ENCODE measurements at places on chromosomes 2 and 18.

DNA sequence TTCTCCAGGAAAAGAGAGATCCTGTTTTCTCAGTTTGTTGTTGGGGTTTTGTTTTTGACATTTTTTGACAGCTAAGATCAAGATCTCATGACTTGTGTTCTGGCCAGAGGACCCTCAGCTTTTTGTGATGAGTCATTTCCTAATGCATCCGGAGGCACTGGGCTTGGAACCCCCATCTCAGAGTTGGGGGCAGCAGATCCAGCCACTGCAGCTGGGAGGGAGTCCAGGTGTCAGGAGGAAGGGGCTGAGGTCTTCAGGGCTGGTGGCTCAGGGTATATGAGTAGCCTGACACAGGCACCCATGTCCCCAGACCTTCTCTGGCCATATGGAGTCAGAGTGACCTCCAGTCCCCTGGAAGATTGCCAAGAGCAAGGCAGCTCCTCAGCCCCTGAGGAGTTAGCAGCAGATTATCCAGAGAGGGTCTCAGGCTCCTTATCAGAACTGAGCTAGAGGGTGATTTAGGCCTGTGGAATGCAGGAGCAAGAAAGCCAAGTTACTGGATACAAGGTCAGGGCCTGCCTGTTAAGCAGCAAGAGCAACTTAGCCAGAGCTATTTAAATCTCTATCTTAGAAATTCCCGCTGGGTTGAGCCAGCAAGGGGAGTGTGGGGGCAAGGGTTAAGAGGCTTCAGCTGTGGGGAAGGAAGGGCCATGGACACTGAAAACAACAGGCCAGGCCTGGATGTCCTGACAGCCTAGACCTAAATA is 62.4 kb downstream of the TANC1 start:
- no peaks in the 10 kb centered on the region for H3K27me3 ChIP-seq
- no peaks in the 10 kb centered on the region for H3K36me3 ChIP-seq
- DNase-seq, result peak; percentile 43
- H3K4me3 ChIP-seq, result no peak overlapping the region

DNA sequence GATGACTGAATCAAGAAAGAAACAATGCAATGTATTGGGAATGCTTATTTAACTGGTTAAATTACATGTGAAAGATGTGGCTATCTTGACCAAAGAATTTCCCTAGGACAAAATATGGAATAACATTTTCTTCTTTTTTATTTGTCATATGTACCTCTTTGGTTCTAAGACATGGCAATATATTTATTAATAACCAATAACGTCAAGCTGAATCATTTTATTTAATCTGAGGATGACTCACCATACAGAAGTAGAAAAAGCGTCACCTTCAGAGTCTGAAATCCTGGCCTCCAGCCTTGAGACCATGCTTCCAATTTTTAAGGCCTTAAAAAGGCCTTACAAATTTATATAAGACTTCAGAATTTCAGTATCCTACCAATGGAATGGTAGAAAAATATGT is 1464.9 kb downstream of the SUCLG1 start:
- no peak for DNase-seq
- no peak overlapping the region for H3K4me3 ChIP-seq
- no peaks in the 10 kb centered on the region for H3K27me3 ChIP-seq
- H3K36me3 ChIP-seq, result no peaks in the 10 kb centered on the region
- no peak overlapping the region for H3K27ac ChIP-seq

- no peaks in the 10 kb centered on the region for H3K27me3 ChIP-seq
- no peaks in the 10 kb centered on the region for H3K36me3 ChIP-seq
- no peak for DNase-seq
- no peak overlapping the region for H3K27ac ChIP-seq
- no peak overlapping the region for H3K4me3 ChIP-seq
- peaks cover 4% of the 10 kb centered on the region for H3K4me1 ChIP-seq
Observed at GRCh38 chr2:164984428-164984827, 29.1 kb upstream of the SLC38A11 start.

DNA sequence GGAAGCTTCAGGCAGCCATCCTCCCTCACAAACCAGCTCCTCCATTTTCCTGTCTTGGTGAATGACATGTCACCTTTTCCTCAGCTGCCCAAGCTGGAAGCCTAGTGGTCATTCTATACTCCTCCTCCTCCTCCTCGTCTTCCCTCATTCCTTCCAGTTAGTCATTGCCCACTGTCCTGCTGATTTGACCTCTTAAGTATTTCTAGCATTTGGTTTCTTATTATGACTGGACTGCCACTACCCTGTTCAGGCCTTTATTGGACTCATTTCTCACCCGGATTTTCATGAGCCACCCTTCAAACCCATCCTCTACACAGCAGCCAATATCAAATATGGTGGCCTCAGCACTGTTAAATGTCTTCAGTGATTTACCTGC is 21.9 kb upstream of the MGAT5 start:
- peak overlapping the region; percentile 67 for H3K27ac ChIP-seq
- H3K36me3 ChIP-seq, result no peaks in the 10 kb centered on the region
- DNase-seq, result no peak

DNA sequence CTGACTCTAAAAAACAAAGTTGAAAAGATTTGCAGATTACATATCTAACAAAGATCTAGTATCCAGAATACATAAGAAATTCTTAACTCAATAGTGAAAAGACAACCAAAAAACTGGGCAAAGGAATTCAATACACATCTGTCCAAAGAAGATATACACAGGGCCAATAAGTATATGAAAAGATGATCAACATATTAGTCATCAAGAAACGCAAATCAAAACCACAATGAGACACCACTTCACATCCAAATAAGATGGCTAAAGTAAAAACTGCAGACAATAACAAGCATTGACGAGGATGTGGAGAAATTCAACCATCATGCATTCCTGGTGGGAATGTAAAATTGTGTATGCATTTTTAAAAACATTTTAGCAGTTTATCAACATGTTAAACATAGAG is 256.0 kb downstream of the EIPR1 start:
- DNase-seq, result no peak
- H3K27me3 ChIP-seq, result no peaks in the 10 kb centered on the region
- H3K27ac ChIP-seq, result peak overlapping the region; percentile 10
- H3K4me1 ChIP-seq, result peaks cover under 1% of the 10 kb centered on the region
- H3K4me3 ChIP-seq, result no peak overlapping the region

DNA sequence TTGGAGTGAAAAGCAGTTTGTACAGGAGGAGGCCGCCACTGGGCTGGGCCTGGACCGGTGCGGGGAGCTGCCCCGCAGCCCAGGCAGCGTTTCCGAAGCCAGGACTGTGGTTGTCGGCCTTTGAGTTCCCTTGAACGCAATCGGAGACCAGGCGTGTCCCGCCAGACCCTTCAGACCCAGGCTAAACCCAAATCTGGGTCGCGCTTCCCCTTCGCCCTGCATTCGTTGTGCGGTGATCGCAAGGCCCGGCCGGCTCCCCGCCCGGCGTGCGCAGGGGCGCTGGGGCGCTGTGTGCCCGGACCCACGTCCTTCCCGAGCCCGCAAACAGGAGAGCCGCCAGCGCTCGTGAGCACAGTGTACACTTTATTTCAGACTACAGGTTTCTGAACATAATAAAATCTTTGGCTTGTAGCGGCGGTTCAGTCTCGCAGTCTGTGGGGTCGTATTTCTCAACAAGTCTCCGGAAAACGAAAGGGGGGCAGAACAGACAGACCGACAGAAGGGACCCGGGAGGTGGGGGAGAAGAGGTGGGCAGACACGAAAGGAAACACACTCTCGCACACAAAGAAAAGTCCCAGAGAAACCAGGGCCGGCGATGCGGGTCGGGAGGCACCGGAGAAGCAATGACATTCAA is 5.5 kb downstream of the EN1 start:
- H3K36me3 ChIP-seq, result no peaks in the 10 kb centered on the region
- no peak for DNase-seq
- H3K27ac ChIP-seq, result no peak overlapping the region
- H3K4me1 ChIP-seq, result peaks cover 35% of the 10 kb centered on the region
- peaks cover 100% of the 10 kb centered on the region for H3K27me3 ChIP-seq

DNA sequence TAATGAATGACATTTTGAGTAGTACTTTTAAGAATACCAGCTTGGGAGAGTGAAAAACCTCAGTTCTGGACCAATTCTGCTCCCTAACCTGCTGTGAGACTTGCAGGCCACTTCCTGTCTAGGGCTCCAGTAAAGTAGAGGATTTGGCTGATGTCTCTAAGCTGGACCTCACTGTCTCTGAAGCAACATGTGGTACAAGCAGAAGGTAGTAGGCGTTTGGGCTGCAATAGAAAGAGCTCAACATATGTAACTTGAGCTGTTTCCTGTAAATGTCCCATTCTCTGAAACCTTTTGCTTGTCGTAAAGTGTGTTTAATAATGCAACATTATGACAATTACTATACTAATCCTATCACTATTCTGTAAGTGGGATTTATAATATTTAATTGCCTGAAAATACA is 213.1 kb downstream of the MYO3B start:
- peaks cover 33% of the 10 kb centered on the region for H3K27me3 ChIP-seq
- no peak overlapping the region for H3K4me3 ChIP-seq
- no peak for DNase-seq

- H3K27ac ChIP-seq, result no peak overlapping the region
- DNase-seq, result no peak
- H3K4me1 ChIP-seq, result no peaks in the 10 kb centered on the region
- no peak overlapping the region for H3K4me3 ChIP-seq
- H3K27me3 ChIP-seq, result no peaks in the 10 kb centered on the region
- no peaks in the 10 kb centered on the region for H3K36me3 ChIP-seq
Observed at GRCh38 chr2:241833101-241833663, 24.2 kb downstream of the NEU4 start.

GRCh38 chr18:55968550-55968949 is 380.6 kb upstream of the TCF4 start:
- no peaks in the 10 kb centered on the region for H3K27me3 ChIP-seq
- no peak for DNase-seq
- H3K36me3 ChIP-seq, result no peaks in the 10 kb centered on the region

DNA sequence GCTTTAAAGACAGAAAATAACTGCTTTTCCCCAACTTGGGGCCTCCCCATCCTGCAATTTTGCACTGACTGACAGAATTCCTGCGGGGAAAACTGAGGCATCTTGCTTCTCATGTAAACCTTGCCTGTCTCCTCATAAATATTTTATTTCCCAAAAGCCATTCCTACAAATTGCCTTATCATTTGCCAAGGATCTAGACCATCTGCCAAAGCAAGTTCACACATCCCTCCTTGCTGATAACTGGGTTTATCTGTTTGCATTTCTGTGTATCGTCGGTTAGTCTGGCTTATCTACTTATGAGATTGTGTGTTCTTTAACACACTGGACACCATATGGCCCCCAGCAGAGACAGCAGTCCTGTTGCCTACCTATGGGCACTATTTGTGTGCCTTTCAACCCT is 3.0 kb upstream of the CNGA3 start:
- no peak for DNase-seq
- peaks cover 64% of the 10 kb centered on the region for H3K27me3 ChIP-seq
- peaks cover 12% of the 10 kb centered on the region for H3K4me1 ChIP-seq

DNA sequence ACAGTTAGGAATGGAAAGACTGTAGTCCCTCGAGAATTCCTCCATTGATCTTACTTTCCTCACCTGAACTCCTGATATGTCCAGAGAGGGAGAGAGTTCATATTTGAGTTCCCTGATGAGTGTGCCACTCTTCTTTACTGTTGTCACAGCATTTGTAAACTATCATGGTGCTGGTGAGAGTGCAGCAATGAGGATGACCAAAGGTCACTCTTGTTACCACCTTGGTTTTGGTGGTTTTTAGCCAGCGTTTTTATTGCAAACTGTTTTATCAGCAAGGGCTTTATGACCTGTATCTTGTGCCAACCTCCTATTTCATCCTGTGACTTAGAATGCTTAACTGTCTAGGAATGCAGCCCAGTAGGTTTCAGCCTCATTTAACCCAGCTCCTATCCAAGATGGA is 1062.5 kb downstream of the BCL11A start:
- H3K4me3 ChIP-seq, result no peak overlapping the region
- no peaks in the 10 kb centered on the region for H3K27me3 ChIP-seq
- no peaks in the 10 kb centered on the region for H3K4me1 ChIP-seq
- no peaks in the 10 kb centered on the region for H3K36me3 ChIP-seq
- no peak for DNase-seq

GRCh38 chr2:168971261-168971660 is 59.9 kb downstream of the ABCB11 start:
- no peaks in the 10 kb centered on the region for H3K36me3 ChIP-seq
- H3K4me3 ChIP-seq, result no peak overlapping the region
- H3K27me3 ChIP-seq, result no peaks in the 10 kb centered on the region
- H3K4me1 ChIP-seq, result no peaks in the 10 kb centered on the region
- DNase-seq, result no peak

DNA sequence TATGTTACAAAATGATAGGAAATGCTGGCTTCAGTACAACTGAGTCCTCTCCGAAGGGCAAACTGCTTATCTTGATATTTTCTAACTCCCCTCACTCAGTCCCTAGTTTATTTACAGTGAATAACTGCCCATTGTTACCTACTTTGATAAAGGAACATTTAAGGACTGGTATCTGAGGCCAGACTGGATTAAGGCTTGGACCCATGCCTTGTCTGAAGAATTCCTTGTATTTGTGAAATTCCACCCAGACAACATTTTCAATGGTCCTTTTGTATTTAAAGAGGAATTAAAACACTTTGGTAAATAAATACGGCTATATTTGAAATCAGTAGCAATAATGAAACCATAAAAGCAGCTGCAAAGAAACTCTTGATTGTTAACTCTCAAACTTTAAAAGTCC is 58.3 kb downstream of the PELI1 start:
- H3K4me3 ChIP-seq, result no peak overlapping the region
- H3K4me1 ChIP-seq, result no peaks in the 10 kb centered on the region

DNA sequence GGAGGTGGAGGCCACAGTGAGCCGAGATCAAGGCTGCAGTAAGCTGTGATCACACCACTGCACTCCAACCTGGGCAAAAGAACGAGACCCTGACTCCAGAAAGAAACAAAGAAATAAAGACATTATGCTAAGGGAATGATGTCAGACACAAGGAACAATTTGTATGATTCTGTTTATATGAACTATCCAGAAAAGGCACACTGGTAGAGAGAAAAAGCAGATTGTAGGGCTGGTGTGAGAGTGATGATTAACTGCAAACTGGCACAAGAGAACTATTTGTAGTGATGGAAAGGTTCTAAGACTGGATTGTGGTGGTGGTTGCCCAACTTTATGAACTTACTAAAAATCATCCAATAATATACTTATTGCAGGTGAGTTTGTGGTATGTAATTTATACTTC is 106.3 kb downstream of the MAP3K20 start:
- peaks cover 4% of the 10 kb centered on the region for H3K36me3 ChIP-seq
- DNase-seq, result no peak
- no peaks in the 10 kb centered on the region for H3K27me3 ChIP-seq
- no peak overlapping the region for H3K4me3 ChIP-seq

- peak overlapping the region; percentile 88 for H3K27ac ChIP-seq
- peak; percentile 82 for DNase-seq
- peak overlapping the region; percentile 74 for H3K4me3 ChIP-seq
- H3K36me3 ChIP-seq, result no peaks in the 10 kb centered on the region
Observed at GRCh38 chr18:31101183-31102024, 817 bp downstream of the DSC2 start.

DNA sequence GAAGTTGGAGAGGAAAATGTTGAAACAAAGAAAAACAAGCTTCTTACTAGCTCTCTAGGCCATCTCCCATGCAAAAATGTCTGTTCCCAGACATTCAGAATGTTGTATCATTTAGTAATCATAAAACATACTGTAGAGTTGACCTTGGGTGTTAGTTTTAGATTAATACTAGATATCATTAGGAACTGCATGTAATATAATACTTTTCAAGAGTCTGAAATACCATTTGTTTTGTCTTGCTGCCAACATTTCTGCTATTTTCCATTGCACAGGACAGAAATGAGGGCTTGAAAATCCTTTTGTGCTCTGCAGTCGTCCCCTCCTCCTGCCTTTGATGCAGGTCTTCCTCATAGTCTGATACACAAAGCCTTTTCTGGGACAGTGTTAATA is 89.5 kb upstream of the RBMS1 start:
- peaks cover 38% of the 10 kb centered on the region for H3K4me1 ChIP-seq
- peak overlapping the region; percentile 5 for H3K27ac ChIP-seq
- no peak overlapping the region for H3K4me3 ChIP-seq
- DNase-seq, result no peak
